PC-9 (cell line): ENCODE measurements at places on chromosomes 7 and 10.
A peak's percentile ranks its signal among the peaks of the same experiment; 100 is the strongest.

DNA sequence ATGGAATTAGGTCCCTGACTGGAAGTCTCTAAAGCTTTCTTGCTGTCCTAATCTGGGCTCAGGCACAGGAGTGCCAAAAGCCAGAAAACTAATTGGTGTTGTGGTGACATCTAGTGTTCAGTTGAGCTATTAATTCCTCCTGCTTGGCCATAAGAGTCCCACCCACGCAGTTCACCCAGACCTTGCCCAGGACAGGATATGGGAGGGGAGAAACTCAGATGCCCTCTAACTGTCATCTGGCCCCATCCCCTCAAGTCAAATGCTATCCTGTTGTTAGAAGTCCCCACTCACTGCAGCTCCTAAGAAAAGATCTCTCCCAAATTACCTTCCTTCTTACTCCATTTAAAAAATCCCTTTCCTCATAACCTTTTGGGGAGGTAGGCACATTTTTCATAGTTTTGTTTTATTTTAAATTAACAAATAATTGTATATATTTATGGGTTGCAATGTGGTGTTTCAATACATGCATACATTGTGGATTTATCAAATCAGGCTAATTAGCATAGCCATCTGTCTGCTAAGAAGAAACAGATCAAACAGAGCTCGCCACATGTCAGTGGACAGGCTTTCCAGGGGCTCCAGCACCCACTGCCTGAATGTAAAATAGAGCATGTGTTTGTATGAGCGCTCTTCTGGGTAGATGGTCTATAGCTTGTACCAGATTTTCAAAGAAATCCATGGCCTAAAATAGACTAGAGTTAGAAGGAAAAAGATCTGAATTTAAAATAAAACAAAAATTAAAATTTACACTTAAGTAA lies 84.0 kb downstream of the GSAP start:
- peak; percentile 61 for DNase-seq

GRCh38 chr10:131959841-131960240 lies 21.9 kb downstream of the BNIP3 start:
- no peak for DNase-seq

DNA sequence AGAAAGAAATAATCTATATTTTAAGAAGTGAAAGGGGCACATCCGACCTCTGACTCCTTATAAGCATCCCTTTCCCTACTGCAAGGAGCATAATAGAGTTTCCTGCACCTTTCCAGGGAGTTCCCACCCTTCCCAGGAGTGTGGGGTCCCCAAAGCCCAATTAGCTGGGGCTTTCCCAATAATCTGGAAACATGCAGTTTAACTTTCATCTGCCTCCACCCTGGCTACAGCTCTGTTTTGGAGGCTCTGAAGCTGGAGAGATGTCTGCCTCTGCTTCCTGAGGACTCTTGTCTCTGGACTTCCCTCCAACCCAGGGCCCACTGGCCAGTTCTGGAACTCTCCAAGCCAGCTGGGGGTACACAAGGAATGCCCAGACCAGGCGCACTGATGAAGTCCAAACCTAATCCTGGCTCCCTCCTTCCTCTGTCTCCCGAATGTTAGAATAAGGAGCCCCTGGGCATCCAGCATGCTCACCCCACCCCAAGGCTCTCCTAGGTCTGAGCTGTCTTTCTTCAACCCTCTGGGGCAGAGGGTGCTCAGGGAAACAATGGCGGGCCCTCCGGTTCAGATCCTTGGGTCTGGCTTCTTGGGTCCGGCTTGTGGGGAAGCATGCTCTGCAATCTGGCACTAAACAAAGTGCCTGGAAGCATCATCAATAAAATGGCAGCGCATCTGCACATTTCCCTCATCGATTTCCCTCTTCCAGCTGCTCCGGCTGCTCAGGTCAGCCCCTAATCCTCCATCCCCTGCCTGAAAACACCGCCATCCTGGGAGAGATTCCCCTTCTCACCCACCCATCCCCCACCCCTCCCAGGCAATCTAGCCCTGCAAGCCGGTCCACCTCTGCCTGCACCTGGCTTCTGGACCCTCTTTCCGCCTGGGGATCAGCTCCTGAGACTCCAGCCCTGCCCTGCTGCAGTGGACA lies 13.3 kb downstream of the HOXA4 start:
- no peak for DNase-seq

- no peak for DNase-seq
These were observed 6.5 kb downstream of the DUSP5 start for GRCh38 chr10:110504111-110504735.

DNA sequence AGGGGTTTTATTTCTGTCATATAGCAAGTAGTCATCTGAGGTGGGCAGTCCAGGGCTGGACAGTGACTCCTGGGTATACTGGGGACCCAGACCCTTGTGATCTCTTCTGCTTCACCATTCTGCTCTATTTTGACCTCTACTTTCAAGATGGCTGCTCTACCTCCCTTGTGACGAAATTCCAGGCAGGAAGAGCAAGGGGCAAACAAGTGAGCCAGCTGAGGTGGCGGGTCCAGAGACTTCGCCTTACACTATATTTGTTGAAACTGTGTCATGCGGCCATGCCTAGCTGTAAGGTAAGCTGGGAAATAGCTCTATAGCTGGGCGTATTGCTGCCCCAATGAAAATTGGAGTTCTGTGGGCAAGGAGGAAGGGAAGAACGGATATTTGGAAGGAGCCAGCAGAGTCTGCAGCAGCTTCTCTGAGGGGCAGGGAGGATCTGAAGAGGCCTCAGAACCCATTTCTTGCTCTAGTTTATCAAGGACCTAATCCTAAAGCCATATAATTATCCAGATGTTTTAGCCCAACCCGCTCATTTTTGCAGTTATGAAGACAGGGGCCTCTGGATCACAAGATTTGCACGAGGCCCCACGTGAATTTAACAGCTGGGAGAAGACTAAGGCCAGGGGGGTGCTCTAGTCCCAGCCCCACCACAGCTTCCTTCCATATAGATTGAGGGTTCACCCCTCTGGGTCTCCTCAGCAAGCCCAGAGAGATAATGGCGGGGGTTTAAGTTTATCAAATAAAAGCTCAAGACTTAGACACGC lies 7.7 kb upstream of the CPA1 start:
- no peak for DNase-seq

DNA sequence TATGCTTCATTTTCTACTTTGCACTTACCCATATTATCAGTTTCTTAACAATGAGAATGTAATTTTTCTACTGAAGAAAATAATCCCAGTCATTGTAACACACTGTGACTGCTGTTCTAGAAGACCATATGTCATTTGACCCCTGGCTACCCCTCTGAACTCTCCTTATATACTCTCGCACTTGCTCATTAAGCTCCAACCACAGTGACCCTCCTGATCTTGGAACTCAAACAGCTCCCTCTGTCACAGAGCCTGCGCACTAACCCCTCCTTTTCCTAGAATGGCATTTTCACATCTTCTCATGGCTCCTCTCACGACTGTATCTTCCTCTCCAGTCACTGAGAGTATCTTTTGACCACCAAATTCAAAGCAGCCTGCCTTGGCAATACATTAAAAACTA lies 169.7 kb downstream of the CACNA2D1 start:
- DNase-seq: no peak

- DNase-seq: no peak
These were observed 56.4 kb upstream of the PLPP4 start for GRCh38 chr10:120400601-120401000.

DNA sequence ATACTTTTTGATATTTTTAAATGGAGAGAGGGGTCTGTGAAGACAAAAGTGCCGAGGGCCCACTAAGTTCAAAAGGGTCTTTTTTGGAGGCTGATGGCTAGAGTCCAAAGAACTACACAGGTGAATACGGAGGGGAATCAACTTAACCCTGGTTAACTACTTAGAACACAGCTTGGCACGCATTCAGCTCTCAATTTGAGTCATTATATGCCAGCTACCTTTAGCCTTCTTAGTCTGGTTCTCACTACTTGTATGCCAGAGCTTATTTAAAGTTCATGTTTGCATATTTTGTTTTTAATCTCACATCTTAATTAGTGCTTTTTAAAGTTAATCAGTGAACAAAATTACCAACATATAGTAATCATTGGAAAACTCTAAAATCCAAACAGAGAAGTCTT lies 80.8 kb downstream of the VWDE start:
- no peak for DNase-seq

GRCh38 chr10:132522521-132523411 lies 14.8 kb upstream of the INPP5A start:
- no peak for DNase-seq

DNA sequence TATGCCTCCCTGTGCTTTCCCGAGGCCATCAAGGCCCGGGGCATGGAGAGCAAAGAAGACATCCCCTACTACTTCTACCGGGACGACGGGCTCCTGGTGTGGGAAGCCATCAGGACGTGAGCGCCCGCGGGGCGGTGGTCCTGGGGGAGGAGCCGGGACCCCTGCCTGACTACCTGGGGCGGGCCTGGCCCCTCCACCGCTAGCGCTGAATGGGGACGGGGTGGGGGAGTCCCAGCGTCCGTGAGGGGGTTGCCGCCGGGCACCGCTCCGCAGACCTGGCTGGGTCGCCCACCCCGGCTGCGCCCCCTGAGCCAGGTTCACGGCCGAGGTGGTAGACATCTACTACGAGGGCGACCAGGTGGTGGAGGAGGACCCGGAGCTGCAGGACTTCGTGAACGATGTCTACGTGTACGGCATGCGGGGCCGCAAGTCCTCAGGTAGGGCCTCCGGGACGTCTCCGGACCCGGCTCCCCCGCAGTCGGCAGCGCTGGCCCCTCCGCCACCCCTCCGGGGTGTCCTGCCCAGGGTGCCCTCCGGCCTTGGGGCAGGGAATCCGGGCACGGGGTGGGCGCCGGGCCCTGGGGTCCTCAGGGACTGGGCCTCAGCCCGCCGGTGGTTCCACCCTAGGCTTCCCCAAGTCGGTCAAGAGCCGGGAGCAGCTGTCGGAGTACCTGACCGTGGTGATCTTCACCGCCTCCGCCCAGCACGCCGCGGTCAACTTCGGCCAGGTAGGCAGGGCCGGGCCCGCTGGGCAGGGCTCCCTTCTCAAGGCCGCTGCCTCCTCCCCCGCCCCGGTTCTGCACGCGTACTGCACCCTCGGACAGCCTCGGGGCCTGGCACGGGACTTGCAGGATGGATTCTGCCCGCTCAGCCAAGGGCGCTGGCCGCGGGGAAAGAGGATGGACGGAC lies 69.3 kb downstream of the ALOX5 start:
- no peak for DNase-seq
